Stimulated activated CD4-positive, alpha-beta T cell treated with anti-CD3 and anti-CD28 coated beads, Interleukin-4, amount 100 ng/mL, for 24 hours (primary cell): ENCODE measurements at places on chromosomes 2 and 18.
A peak's percentile ranks its signal among the peaks of the same experiment; 100 is the strongest.

DNA sequence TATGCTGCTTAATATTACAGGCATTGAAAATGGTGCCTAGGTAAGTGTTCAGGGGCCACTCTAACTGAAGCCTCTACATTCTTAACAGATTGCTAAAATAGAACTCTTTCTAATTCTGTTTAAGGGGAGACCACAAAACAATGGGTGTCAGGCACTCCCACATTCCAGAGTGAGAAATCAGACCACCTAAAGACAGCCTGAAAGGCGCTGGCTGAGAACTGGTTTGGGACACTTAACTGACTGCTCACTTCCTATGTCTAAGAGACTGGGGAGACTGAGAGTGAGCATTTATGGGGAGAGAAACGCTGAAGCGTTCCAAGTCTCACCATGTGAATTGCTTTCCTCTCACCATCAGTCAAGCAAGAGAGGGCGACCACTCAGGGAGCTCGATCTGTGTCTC lies 108.8 kb upstream of the ITGB6 start:
- DNase-seq: no peak

DNA sequence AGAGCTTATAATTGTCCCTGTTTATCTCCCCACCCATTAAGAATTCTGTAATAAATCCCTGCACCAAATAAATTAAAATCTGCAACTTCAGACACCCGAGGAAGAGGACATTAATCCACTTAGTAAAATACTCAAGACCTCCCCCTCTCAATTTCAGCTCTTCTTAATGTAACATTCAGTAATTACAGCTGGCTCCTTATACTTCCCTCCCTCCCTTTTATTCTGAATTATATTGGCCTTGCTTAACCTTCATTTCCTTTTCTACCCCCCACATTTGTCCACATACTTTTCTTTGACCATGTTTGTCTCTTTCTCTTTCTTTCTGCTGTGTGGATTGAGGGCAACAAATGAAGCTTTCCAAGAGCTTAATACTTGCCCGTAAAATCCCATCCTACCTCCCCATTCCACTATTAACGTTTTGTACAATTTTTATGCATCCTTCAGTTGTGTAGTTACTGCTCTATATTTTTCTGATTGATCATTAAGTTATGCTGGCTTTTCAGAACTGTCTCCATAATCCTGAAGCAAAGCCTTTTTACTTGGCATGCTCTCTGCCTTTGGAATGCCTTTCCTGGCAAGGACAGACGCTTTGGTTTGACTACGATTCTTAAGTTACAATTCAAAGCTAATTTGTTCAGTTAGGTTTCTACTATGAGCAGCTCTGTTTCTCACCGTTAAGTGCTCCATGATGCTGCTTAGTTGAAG lies 580.1 kb downstream of the ZEB2 start:
- no peak for DNase-seq

DNA sequence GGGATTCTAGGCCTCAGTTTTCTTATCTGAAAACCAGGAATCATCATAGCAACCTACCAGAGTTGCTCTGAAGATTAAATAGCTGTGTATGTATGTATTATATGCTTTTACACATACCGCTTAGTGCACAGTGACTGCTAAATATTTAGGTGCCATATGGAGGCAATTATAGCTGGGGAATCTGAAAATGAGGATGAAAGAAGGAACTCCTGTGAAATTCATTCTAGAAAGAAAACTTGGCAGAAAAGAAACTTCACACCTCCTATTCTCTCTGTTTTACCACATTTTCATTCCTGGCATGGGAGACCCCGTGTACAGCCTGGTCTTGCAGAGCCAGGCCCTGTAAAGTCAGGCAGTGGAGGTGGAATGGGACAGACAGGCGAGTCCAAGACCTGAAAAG lies 862.4 kb downstream of the CNTNAP5 start:
- DNase-seq: no peak

GRCh38 chr2:7028846-7029245 lies 111.6 kb downstream of the RNF144A start:
- DNase-seq: no peak

GRCh38 chr2:202060218-202060617 lies 12.8 kb upstream of the KIAA2012 start:
- no peak for DNase-seq

GRCh38 chr2:109405873-109406272 lies 207.9 kb downstream of the SEPTIN10 start:
- DNase-seq: no peak

DNA sequence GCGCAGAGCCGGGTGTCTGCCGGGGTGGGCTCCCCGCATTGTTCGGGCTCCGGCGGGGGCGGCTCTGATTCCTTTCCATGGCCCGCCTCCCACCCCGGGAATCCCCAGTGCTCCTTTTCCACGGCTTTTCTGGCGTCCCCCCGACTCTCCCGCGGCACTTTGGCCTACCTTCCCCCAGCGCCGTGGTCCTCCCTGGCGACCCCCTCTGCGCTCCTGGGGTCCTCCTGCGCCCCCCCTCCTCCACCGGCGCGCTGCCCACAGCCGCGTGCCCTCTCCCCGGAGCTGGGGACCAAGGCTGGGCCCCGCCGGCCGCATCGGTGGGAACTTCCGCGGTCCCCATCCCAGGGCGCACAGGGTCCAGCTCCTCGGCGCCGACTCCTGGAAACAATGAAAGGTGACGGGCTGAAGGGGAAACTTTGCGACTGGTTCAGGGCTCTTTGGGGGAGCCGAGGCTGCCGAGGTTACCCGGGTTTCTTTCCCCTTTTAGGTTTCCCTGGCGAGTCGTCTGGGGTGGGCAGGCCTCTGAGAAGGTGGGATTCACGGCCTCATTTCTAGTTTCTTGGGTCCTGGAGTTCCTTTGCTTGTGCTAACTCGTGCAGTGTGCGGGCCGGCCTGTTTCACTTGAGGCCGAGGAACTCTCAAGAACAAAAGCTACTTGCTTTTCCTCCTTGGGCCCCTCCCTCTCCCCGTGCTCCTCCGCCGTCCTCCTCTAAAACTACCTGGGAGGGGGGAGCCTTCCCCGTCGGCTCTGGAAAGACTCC lies 2.2 kb downstream of the TGIF1 start:
- DNase-seq: peak; percentile 38

DNA sequence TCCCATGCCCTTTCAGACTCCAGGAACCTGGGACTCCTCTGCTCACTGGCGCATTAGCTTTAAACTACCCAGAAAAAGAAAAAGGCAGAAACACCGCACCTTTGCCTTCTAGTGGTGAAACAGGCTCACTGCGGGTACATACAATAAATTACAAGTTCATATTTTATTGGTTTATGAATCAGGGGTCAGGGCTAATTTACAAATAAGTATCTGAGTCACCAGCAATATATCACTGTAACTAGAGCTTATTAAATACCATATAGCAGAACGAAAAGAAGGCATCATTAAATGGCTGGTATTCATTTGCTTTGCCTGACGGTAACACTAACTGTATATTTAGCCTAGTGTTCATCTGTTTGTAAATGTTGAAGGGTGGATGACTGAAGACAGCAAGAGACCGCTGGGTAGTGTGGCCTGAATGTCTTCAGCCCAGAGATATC lies 26.9 kb upstream of the DTNB start:
- DNase-seq: peak; percentile 24

DNA sequence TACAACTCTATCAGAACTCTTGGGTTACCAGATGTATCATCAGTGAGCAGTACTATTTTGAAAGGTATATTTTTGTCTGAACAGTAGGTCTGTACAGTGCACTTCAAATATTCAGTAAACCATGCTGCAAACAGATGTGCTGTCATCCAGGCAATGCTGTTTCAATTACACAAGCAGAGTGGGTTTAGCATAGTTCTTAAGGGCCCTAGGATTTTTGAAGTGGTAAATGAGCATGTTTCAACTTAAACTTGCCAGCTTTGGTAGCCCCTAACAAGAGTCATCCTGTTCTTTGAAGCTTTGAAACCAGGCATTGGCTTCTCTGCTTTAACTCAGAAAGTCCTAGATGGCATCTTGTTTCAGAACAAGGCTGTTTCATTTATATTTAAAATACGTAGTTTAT lies 1519.9 kb downstream of the SUCLG1 start:
- no peak for DNase-seq

- DNase-seq: no peak
Observed at GRCh38 chr2:222745836-222746559, 74.5 kb downstream of the MOGAT1 start.

- no peak for DNase-seq
Observed at GRCh38 chr18:56570978-56571377, 67.4 kb downstream of the TXNL1 start.
